Adipocyte (in vitro differentiated cells): ENCODE measurements at places on chromosomes 12 and 14.
A peak's percentile ranks its signal among the peaks of the same experiment; 100 is the strongest.

DNA sequence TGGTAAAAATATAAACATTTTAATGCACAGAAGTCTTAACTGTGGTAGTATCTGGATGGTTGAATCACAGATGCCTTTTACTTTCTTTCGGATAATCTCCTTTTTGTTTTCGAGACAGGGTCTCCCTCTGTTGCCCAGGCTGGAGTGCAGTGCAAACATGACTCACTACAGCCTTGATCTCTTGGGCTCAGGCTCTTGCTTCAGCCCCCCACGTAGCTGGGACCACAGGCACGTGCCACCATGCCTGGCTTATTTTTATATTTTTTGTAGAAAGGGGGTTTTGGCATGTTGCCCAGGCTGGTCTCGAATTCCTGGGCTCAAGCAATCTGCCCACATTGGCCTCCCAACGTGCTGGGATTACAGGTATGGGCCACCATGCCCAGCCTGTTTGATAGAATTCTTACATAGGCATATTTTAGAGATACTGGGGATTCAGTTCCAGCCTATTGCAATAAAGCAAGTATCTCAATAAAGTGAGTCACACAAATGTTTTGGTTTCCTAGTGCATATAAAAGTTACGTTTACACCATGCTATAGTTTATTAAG is 99.2 kb downstream of the SNAPC1 start:
- DNase-seq: no peak

DNA sequence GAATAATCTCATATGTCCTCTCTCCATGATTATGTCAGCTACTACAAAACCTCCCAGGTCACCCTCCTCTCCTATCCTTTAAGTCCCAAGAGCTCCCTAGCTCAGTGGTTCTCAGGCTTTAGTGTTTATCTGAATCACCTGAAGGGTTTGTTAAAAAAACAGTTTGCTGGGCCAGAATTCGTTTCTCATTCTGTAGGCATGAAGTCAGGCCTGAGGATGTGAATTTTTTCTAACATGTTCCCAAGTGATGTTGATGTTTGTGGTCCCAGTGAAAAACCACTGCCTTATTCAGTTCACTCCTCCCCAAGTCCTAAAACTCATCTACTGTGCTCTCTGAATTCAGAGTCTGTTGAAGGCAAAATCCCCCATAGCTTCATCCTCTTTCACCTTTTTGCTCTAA is 241.4 kb downstream of the ETNK1 start:
- DNase-seq: no peak

- DNase-seq: peak; percentile 75
Measured at GRCh38 chr14:54450535-54450934, 9.4 kb upstream of the CNIH1 start.

DNA sequence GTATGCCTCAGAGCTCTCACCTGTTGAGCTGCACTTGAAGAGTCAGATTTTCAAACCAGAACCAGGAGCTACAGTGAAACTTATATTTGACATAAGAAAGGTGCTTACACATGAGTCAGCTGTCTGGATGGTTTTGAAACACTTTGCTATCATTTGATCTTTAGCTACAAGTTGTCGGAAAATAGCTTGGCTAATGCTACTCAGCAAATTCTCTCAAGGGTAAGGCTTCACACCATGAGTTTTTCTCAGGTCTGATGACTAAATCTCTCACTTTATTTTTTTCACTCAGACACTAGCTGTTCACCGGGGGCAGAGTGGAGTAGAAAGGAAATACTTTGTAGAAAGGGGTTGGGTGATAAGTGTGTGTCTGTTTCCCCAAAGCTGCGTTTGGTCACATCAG is 171.8 kb downstream of the FLRT2 start:
- no peak for DNase-seq

DNA sequence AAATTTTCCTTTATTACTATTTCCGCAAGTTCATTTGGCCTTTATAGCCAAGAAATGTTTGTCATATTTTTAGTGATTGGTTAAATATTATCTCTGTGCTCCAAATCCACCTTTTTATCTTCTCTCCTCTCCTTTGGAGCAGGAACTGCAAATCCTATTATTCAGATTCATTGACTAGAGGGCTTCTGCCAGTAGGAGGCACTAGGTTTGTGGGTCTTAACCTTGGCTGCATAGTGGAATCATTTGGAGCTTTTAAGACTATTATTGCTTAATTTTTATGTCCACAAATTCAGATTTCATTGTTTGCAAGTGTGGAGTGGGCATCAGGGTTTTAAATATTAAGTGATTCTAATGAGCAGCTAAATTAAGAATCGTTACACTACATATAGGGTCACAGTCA is 75.3 kb upstream of the SYT10 start:
- no peak for DNase-seq

DNA sequence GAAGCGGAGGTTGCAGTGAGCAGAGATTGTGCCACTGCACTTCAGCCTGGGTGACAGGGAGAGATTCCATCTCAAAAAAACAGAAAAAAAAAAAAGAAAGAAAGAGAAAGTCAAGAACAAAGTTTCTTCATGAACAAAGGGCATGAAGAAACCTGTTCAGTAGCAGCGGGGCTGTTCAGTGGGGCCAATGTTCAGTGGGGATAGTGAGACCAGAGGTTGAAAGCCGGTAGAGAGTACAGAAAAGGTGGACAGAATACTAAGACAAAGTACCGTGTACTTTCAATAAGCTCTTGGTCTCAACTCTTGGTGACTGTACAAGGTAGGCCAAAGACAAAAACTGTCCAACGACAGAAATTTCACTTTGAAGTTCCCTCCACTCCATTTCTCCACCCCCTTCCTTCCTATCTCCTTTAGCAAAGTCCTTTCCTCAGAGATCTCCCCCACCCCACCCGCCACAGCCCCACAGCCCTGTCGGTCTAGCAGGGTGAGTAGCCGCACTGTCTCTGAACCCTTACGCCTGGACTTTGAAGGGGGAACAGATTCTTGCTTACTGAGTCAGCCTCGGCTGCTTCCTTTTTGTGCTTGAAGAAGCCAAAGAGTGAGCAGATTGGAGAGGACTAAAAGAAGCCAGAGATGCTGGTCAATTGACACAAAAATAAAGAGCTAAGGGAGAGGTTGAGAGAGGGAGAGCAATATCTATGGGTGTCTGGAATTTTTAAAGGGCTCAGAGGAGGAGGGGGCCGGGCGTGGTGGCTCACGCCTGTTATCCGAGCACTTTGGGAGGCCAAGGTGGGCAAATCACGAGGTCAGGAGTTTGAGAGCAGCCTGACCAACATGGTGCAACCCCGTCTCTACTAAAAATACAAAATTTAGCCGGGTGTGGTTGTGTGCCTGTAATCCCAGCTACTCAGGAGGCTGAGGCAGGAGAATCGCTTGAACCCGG is 44.2 kb upstream of the FOS start:
- peak; percentile 73 for DNase-seq

GRCh38 chr12:99946131-99946530 is 38.6 kb downstream of the ANKS1B start:
- no peak for DNase-seq

GRCh38 chr14:31410048-31410650 is 10.2 kb downstream of the HEATR5A start:
- DNase-seq: no peak

DNA sequence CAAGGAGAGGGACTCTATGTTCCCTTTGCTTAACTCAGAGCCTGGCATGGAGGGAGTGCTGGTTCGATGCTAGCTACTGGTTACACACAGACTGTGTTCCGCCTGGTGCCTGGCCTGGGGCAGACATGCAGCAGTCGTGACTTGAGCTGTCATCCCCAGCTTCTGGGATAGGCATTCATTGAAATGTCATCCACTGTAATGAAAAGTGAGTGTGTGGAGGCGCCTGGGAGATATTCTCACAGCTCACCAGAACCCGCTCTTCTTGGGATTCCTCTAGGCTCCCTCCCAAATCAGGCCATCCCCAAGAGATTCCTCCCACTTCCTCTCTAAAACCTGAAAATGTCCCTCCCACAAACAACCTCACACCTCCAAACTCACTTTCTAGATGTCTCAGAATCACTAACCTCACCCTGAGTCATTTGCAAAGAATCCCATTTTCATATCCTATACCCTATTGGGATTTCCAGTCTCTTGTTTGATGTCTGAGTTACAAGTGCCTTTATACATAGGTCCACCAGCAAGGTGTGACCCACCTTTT is 82.8 kb downstream of the CRACR2A start:
- DNase-seq: no peak

- peak; percentile 28 for DNase-seq
Measured at GRCh38 chr12:109795023-109795422, 38.2 kb downstream of the TRPV4 start.

- peak; percentile 72 for DNase-seq
Measured at GRCh38 chr12:1529862-1530591, 64.4 kb downstream of the FBXL14 start.

DNA sequence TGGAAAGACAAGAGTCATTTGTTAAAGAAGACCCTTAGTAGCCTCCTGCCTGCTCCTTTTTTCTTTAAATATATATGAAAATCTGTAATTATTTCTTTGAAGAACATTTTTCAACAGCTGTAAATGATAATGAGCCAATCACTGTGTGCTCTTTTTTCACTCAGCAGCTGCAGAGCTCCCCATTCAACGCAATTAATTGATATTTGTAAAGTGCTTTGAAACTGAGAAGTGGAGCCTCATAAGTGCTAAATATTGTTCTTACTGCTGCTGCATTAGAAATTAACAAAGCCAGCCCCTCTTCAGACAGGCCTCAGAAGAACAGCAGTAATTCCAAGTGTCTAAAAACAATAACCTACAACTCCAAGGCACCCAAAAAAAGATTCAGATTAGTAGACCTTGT is 224.3 kb downstream of the GXYLT1 start:
- no peak for DNase-seq

- DNase-seq: peak; percentile 39
Measured at GRCh38 chr14:31219169-31219568, 11.6 kb upstream of the HECTD1 start.

DNA sequence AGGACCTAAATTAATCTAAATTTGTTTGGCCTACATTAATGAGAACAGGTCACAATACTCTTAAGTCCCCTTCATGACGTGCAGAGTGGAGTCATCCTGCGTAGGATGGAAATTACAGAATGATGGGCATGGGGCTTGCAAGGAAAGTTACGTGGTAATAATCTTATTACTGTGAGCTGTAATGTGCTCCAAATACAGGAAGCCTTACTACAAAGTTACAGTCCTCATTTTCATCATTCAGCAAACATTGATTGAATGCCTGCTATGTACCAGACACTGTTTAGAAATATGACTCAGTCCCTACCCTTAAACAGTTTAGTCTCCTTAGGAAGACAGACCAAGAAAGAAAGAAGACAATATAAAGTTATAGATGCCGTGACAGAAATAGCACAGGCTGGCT is 9.4 kb downstream of the HIGD1C start:
- DNase-seq: peak; percentile 48
